Heart right ventricle (tissue), 16 donors: ENCODE measurements at places on chromosomes 7 and 10. TPM values are rescaled to one million over a fixed set of nuclear protein-coding genes. Genes with fewer than 3 reads are reported as not detected.

DNA sequence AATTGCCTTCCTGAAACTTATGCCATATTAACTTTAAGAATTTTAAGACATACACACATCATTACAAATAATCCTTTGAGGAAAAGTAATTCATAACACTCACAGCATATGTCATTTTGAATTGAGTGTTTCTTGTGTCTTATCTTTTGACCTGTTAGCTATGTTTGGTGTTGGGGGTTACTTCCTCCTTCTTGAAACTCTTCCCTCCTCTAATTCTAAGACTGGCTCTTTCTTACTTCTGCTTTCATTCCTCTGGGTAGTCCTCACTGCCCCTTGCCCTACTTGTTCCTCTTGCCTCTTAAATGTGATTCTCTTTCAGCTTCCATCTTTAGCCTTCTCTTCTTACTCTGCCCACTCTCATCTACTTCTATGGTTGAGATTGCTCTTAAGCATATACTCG, 28.3 kb upstream of the PIP4K2A start:
- H3K4me1 ChIP-seq, result peaks cover 23% of the 10 kb centered on the region
- H3K27ac ChIP-seq, result no peak overlapping the region
- DNase-seq, result no peak
- no peaks in the 10 kb centered on the region for H3K27me3 ChIP-seq

DNA sequence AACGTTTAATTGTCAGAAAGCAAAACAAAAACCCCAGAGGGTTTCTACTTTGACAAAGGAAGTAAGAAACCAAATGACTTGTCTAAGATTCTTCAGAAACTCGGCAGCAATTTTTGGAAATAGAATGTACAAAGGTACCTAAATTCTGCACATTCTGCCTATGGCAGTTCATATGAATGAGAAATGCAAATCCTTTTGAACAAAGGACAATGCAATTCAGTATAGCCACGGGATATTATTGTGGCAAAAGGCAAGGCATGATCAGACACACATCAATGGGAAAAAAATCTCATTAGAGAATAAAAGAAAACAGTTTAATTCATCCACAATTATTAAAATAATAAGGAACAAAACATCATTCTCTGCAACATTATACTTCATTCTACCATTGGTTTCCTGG, 93.4 kb downstream of the SEMA3C start:
- H3K27me3 ChIP-seq, result no peaks in the 10 kb centered on the region
- peaks cover 16% of the 10 kb centered on the region for H3K4me1 ChIP-seq
- H3K4me3 ChIP-seq, result no peak overlapping the region
- H3K27ac ChIP-seq, result no peak overlapping the region
- H3K36me3 ChIP-seq, result no peaks in the 10 kb centered on the region
- no peak for DNase-seq

DNA sequence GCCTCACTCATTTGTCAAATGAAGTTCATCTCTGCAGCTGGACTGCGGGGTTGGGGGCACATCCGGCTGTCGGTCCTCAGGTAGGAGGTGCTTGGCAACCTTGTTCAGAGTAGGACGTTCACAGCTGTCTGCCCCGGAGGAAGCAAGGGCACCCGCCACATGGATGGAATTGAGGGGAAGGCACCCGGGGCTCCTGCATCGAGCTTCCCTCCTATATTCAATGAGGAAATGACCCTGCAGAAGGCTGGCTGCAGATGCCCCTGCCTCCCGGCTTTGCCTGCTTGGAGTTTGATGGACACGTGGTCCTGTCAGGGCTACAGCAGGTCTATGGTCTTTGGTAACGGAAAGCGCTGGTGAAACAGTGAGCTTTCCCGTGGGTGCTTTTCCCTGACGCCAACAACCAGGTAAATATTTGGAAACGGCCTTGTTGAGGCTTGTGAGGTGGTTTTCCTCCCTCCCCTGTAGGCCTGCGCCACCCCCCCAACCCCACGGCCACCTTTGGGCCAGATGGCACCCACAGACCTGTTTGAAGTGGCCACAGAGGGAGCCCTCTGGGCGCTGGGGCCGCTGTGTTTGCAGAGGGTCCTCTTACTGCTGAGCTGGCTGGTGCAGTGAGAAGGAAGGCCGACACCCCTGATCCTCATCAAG, 32.9 kb downstream of the HTRA1 start:
- no peak overlapping the region for H3K4me3 ChIP-seq
- no peak overlapping the region for H3K27ac ChIP-seq
- no peaks in the 10 kb centered on the region for H3K27me3 ChIP-seq
- DNase-seq, result no peak

DNA sequence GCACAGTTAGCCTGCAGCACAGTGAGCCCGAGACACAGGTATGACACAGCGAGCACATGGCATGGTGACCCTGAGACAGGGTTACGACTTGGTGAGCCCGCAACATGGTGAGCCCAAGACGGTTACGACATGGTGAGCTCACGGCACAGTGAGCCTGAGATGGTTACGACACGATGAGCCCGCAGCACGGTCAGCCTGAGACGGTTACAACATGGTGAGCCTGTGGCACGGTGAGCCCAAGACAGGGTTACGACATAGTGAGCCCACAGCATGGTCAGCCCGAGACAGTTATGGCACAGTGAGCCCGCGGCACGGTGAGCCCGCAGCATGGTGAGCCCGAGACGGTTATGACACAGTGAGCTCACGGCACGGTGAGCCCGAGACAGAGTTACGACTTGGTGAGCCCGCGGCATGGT, 156.1 kb downstream of the MAD1L1 start:
- no peaks in the 10 kb centered on the region for H3K4me1 ChIP-seq
- H3K4me3 ChIP-seq, result no peak overlapping the region

DNA sequence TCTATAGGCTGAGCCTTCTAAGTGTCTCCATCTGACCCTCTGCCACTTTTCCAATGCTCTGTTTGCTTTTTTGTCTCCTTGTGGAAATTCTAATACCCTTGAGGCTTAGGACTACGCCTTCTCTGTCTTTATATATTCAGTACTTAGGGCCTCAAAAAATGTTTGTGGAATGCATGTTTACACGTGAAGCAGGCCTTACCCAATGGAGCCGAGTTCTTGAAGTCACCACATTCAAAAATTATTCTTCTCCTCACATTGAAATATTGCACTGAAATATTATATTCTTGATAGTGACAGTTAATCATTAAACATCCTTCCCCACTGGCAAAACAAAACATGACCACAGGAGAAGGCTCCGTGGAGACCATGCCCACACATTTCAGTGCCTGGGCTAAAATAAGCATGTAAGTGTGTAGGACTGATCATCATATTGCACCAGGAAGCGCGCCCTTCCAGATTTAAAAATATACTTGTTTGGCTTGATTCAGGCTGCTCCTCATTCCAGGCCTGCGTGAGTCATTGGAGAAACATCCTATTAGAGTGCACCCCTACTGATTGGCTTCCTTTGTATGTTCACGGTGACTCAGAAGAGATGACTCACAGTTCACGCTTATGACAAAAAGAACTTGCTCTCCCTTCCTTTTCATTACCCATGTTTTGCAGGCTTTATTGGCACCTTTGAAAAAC, 307.4 kb upstream of the AOAH start:
- H3K4me1 ChIP-seq, result peaks cover 20% of the 10 kb centered on the region
- H3K27me3 ChIP-seq, result no peaks in the 10 kb centered on the region

- DNase-seq, result no peak
- no peaks in the 10 kb centered on the region for H3K36me3 ChIP-seq
- H3K4me1 ChIP-seq, result no peaks in the 10 kb centered on the region
- no peak overlapping the region for H3K27ac ChIP-seq
- H3K4me3 ChIP-seq, result no peak overlapping the region
Observed at GRCh38 chr10:100130831-100131230, 49.2 kb upstream of the CPN1 start.

- no peaks in the 10 kb centered on the region for H3K4me1 ChIP-seq
- no peaks in the 10 kb centered on the region for H3K36me3 ChIP-seq
- peak within 1 kb of the TSS; percentile 75 for H3K27ac ChIP-seq
- peak; percentile 86 for DNase-seq
Observed at GRCh38 chr10:47384148-47384921, at the start of gene ZNF488. TSS of gene ZNF488 (minus strand) at chr10:47384293. CDS start at chr10:47368829, 15,464 bp downstream.

DNA sequence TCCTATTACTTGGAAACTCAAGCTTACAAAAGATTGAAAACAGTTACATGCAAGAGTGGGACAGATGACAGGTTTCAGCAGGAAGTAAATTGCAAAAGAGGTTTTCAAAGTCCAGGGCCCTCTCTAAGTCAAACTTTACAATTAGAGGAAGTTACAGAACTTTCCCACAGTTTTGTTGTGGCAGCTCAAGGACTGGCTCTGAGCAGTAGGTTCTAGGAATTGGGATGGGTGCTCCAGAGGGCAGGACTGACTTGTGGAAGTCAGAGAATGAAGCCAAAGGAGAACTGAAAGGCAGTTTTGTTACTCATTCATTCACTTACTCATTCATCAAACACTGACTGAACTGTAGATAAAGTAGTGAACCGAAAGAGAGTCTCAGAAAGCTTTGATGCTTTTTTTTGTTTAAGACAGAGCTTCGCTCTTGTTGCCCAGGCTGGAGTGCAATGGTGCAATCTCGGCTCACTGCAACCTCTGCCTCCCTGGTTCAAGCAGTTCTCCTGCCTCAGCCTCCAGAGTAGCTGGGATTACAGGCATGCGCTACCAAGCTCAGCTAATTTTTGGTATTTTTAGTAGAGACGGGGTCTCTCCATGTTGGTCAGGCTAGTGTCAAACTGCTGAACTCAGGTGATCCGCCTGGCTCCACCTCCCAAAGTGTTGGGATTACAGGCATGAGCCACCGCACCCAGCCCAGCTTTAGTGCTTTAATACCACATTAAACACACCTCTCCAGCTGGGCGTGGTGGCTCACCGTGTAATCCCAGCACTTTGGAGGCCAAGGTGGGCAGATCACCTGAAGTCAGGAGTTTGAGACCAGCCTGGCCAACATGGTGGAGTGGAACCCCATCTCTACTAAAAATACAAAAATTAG, 66.8 kb upstream of the CCNJ start:
- H3K27me3 ChIP-seq, result no peaks in the 10 kb centered on the region
- H3K4me3 ChIP-seq, result no peak overlapping the region
- no peak for DNase-seq
- H3K27ac ChIP-seq, result no peak overlapping the region

MPLKIP gene
- 19.1 TPM for total RNA-seq

RAMP3 gene
- total RNA-seq, result 40.8 TPM

PNLIP gene
- 2.0 TPM for total RNA-seq

- H3K36me3 ChIP-seq, result no peaks in the 10 kb centered on the region
- no peaks in the 10 kb centered on the region for H3K27me3 ChIP-seq
Observed at GRCh38 chr7:18109762-18110161, 82.1 kb upstream of the PRPS1L1 start.

GRCh38 chr10:67808704-67809103, 29.3 kb downstream of the DNAJC12 start:
- no peaks in the 10 kb centered on the region for H3K4me1 ChIP-seq
- H3K27ac ChIP-seq, result no peak overlapping the region
- no peaks in the 10 kb centered on the region for H3K27me3 ChIP-seq
- DNase-seq, result no peak
- H3K36me3 ChIP-seq, result no peaks in the 10 kb centered on the region
- no peak overlapping the region for H3K4me3 ChIP-seq

- H3K36me3 ChIP-seq, result no peaks in the 10 kb centered on the region
- DNase-seq, result no peak
- H3K4me1 ChIP-seq, result no peaks in the 10 kb centered on the region
- H3K27ac ChIP-seq, result no peak within 1 kb of the TSS
- no peak within 1 kb of the TSS for H3K4me3 ChIP-seq
- H3K27me3 ChIP-seq, result peaks cover 17% of the 10 kb centered on the region
Observed at GRCh38 chr10:13234172-13234571, at the start of gene UCMA. TSS of gene UCMA (minus strand) at chr10:13234374. CDS start at chr10:13234258, 116 bp downstream.

LAMB1 gene
- 33.3 TPM for total RNA-seq

DNA sequence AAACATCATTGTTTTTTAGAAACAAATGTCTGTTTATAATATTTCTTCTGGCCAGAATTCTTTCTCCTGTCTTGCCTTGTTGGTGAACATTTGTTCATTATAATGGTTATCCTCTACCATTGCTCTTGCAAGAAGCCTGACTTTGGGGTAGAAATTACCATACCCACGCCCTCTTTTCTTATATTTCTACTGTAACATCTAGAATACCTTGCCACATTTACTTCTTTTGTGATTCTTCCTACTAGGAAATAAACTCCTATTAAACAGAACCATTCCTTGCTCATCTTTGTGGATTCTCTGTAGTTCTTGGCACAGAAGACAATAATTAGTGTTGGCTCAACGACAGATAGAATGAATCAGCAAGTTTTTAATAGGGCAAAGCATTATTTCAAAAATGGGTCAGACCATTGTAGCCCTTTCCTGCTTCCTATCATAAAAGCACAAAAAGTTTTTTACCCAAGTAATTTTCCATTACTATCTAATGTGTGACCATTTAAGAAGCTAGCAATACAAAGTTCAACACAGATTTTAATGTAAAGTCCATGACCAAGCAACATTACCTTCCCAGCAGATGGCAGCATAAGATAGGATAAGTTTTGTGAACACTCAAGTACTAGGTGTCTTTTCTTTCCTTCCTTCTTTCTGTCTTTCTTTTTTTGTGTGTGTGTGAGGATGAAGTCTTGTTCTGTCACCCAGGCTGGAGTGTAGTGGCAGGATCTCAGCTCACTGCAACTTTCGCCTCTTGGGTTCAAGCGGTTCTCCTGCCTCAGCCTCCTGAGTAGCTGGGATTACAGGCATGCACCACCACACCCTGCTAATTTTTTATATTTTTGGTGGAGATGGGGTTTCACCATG, 270.4 kb downstream of the HGF start:
- H3K27me3 ChIP-seq, result no peaks in the 10 kb centered on the region
- peaks cover 10% of the 10 kb centered on the region for H3K4me1 ChIP-seq
- no peaks in the 10 kb centered on the region for H3K36me3 ChIP-seq
- no peak overlapping the region for H3K4me3 ChIP-seq

GRCh38 chr7:75920431-75921161, 5.6 kb downstream of the POR start:
- H3K27ac ChIP-seq, result peak overlapping the region; percentile 34
- DNase-seq, result no peak
- peaks cover 16% of the 10 kb centered on the region for H3K4me1 ChIP-seq
- no peaks in the 10 kb centered on the region for H3K27me3 ChIP-seq

- no peaks in the 10 kb centered on the region for H3K27me3 ChIP-seq
- no peaks in the 10 kb centered on the region for H3K4me1 ChIP-seq
- H3K4me3 ChIP-seq, result no peak overlapping the region
- no peak overlapping the region for H3K27ac ChIP-seq
Observed at GRCh38 chr7:19247017-19247416, 101.8 kb upstream of the FERD3L start.

ASAH2 gene
- total RNA-seq, result 2.9 TPM

DNA sequence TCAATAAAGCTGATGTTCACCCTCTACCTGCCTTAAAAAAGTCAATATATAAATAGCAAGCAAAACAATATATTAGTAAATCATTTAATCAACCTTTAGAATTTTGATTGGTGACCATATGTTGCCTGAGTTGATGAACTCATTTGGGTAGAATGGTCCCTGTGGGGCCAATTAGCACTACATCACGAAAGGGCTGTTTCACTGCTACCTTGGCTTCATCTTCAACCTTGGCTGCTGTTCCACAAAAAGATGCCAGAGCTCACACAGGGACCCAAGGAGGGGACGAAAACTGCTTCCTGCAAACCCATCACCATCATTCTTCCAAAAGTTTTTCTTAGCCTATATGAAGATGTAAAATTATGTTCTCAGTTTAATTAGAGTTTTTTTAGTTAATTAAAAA, 35.4 kb upstream of the HBP1 start:
- H3K27ac ChIP-seq, result no peak overlapping the region
- DNase-seq, result no peak
- no peaks in the 10 kb centered on the region for H3K27me3 ChIP-seq
- H3K4me3 ChIP-seq, result no peak overlapping the region
- no peaks in the 10 kb centered on the region for H3K36me3 ChIP-seq
- no peaks in the 10 kb centered on the region for H3K4me1 ChIP-seq
